Memory B cell (primary cell): ENCODE measurements at places on chromosomes 4 and X.
A peak's percentile ranks its signal among the peaks of the same experiment; 100 is the strongest.

GRCh38 chr4:40157436-40157835 is 39.4 kb upstream of the RHOH start:
- H3K4me3 ChIP-seq: no peak overlapping the region
- H3K27me3 ChIP-seq: no peaks in the 10 kb centered on the region
- H3K36me3 ChIP-seq: peaks cover 1% of the 10 kb centered on the region
- H3K27ac ChIP-seq: no peak overlapping the region
- peaks cover 3% of the 10 kb centered on the region for H3K4me1 ChIP-seq

DNA sequence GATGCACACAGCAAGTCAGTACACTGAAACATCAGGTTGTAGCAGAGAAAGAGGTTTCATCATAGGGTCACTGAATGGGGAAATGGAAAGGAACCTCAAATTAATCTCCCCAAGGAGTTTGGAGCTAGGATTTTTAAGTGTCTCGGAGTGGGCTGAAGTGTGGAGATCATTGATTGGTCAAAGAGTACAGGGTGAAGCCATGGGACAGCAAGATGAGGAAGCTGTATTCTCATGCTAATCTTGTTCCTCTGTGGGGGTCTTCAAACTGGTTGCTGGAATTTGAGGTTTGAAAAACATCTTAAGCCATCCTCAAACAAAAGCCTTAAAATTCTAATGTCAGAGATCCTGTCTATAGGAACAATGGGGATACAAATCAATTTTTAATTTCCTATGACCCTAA is 78.8 kb upstream of the TEX13A start:
- H3K27ac ChIP-seq: no peak overlapping the region
- H3K36me3 ChIP-seq: no peaks in the 10 kb centered on the region
- H3K27me3 ChIP-seq: no peaks in the 10 kb centered on the region
- no peak overlapping the region for H3K4me3 ChIP-seq
- H3K4me1 ChIP-seq: no peaks in the 10 kb centered on the region

DNA sequence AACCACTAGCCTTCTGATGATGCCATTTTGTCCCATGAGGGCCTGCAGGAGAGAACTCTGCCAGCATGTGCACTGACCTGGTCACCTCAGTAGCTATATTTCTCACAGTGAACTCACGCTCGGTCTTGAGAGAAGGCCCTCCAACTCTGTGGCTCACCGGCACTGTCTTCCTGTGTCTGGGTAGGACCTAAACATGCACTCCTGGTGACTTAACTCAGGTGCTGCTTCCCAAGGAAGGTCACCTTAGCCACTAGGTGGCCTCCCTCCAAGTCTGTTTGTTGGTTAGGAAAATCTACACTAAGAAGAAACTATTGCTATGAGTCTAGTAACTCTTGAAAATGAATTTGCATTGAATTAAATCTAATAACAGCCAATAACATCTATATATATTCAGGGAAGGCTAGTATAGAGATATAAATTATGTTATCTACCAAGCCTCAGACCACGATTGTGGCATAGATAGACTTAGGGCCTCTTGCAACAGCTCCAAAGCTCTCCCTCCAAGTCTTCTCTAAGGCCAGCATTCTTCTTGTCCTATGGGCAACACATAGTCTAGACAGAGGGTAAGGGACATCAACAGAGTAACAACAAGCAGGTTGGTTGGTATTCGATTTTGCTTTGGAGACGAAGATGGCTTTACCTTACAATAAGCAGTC is 24.7 kb downstream of the TLR10 start:
- no peak overlapping the region for H3K27ac ChIP-seq
- peaks cover 28% of the 10 kb centered on the region for H3K4me1 ChIP-seq
- no peak overlapping the region for H3K4me3 ChIP-seq
- no peaks in the 10 kb centered on the region for H3K36me3 ChIP-seq
- no peak for DNase-seq
- H3K27me3 ChIP-seq: no peaks in the 10 kb centered on the region

- H3K36me3 ChIP-seq: no peaks in the 10 kb centered on the region
- H3K27me3 ChIP-seq: no peaks in the 10 kb centered on the region
- peak; percentile 59 for DNase-seq
Observed at GRCh38 chr4:114603497-114603896, 4.9 kb downstream of the UGT8 start.

DNA sequence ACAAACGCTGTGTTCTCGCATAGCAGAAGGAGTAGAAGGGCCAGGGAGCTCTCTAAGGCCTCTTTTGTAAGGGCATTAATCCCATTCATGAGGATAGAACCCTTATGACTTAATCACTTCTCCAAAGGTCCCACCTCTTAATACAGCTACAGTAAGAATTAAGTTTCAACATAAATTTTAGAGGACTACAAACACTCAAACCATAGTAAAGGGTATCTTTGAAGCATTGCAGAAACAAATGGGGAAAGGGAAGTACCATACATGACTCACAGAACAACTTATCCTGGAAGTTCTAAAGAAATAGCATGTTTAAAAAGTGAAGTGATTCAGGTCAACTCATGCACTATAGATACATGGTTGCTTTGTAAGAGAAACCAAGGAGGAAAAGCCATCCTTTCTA is 680.8 kb downstream of the RPA4 start:
- no peak for DNase-seq
- H3K36me3 ChIP-seq: no peaks in the 10 kb centered on the region
- H3K27me3 ChIP-seq: no peaks in the 10 kb centered on the region
- no peak overlapping the region for H3K4me3 ChIP-seq
- H3K27ac ChIP-seq: peak overlapping the region; percentile 89

GRCh38 chr4:37953620-37954293 is 6.4 kb upstream of the PTTG2 start:
- H3K36me3 ChIP-seq: peaks cover 33% of the 10 kb centered on the region
- no peaks in the 10 kb centered on the region for H3K27me3 ChIP-seq
- DNase-seq: no peak
- no peak overlapping the region for H3K4me3 ChIP-seq
- H3K4me1 ChIP-seq: peaks cover 4% of the 10 kb centered on the region

- no peak overlapping the region for H3K4me3 ChIP-seq
- H3K27me3 ChIP-seq: no peaks in the 10 kb centered on the region
- H3K27ac ChIP-seq: no peak overlapping the region
- H3K4me1 ChIP-seq: no peaks in the 10 kb centered on the region
Observed at GRCh38 chr4:156512622-156513021, 459.0 kb downstream of the PDGFC start.

DNA sequence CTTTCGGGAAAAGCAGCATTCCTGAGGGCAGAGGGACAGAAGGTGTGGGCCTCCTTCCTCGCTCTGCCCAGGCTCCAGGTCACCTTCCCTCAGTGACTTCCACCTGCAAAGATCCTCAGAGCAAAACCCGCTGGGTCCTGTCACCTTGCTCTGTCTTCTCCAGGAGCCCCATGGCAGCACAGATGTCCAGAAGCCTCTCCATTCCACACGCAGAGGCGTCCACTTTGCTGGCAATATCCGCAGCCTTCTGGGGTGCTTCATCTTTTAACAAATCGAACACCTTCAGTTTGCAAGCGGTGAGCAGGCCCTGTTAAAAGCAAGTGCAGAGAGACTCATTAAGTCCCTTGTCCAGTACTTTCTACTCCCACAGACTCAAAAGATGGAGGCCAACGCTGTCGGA is 27.3 kb downstream of the ASMTL start:
- H3K27ac ChIP-seq: no peak overlapping the region
- no peaks in the 10 kb centered on the region for H3K27me3 ChIP-seq
- peaks cover 33% of the 10 kb centered on the region for H3K36me3 ChIP-seq
- H3K4me3 ChIP-seq: no peak overlapping the region
- DNase-seq: no peak

- peaks cover 2% of the 10 kb centered on the region for H3K27me3 ChIP-seq
- DNase-seq: no peak
- no peaks in the 10 kb centered on the region for H3K4me1 ChIP-seq
- no peak overlapping the region for H3K4me3 ChIP-seq
- H3K36me3 ChIP-seq: no peaks in the 10 kb centered on the region
Observed at GRCh38 chr4:99710681-99711345, 53.2 kb upstream of the C4orf54 start.

- no peaks in the 10 kb centered on the region for H3K36me3 ChIP-seq
- H3K4me1 ChIP-seq: no peaks in the 10 kb centered on the region
- H3K27me3 ChIP-seq: no peaks in the 10 kb centered on the region
- no peak overlapping the region for H3K4me3 ChIP-seq
- DNase-seq: no peak
- no peak overlapping the region for H3K27ac ChIP-seq
Observed at GRCh38 chr4:59647011-59647410, 1553.1 kb upstream of the ADGRL3 start.

GRCh38 chr4:100369871-100370270 is 148.0 kb downstream of the EMCN start:
- H3K27me3 ChIP-seq: peaks cover 1% of the 10 kb centered on the region
- DNase-seq: no peak
- no peak overlapping the region for H3K4me3 ChIP-seq
- H3K27ac ChIP-seq: no peak overlapping the region
- no peaks in the 10 kb centered on the region for H3K4me1 ChIP-seq

DNA sequence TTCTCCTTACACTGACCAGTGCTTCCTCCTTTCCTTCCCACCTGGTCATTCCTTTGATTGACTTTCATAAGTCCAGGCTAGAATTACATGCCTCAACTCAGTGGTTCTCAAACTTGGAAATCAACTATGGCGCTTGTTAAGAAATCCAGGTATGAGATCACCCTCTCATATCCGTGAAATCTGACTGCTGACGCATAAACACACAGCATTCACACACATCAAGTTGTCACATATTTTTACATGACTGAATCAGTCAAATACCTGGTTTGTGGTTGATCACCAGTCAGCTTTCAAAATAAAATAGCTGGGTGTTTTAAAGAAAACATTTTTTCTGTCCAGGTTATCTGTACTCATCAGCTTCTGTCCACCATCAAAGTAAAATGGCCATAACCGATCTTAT is 433.5 kb downstream of the AFF2 start:
- H3K36me3 ChIP-seq: no peaks in the 10 kb centered on the region
- DNase-seq: no peak
- H3K4me3 ChIP-seq: no peak overlapping the region
- no peaks in the 10 kb centered on the region for H3K4me1 ChIP-seq
- H3K27me3 ChIP-seq: no peaks in the 10 kb centered on the region

DNA sequence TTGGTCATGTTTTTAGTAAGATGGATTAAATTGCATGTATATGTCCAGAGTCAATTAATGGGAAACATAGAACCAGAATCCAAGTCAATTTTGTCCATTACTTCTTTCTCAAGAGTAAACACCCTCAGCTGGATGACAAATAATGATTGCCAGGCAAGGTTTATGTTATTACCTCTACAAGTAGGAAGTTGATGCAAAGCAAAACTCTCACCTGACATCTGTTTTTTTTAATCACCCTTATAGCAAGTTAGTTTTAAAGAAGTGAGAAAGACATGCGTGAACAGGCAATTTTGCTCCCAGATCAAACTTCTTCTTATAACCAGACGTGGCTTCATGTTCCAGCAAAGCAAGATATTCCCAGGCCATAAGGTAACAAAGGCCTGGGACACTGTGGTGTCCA is 348.5 kb upstream of the FTHL17 start:
- H3K27me3 ChIP-seq: no peaks in the 10 kb centered on the region
- no peaks in the 10 kb centered on the region for H3K4me1 ChIP-seq
- H3K27ac ChIP-seq: no peak overlapping the region
- DNase-seq: no peak
- H3K4me3 ChIP-seq: no peak overlapping the region

DNA sequence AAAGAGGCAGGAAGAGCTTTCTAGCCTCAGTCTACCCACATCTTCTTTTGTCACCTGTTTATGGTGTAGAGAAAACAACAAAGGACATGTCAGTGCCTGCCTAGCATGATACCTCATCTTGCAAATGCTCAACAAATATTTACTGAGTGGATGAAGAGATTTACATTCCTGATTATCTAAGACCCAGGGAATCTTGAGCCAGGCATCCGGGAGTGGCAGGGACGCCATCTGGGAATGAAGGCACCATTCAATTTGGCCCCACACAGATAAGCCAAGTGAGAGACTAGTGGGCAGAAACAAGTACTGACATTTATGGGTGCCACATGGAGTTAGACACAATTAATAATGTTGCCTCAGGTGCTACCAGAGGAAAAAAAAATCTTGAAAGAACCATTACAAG is 36.8 kb upstream of the CASK start:
- no peaks in the 10 kb centered on the region for H3K4me1 ChIP-seq
- H3K27me3 ChIP-seq: no peaks in the 10 kb centered on the region
- no peak overlapping the region for H3K4me3 ChIP-seq
- no peaks in the 10 kb centered on the region for H3K36me3 ChIP-seq

GRCh38 chr4:38082021-38082420 is 121.8 kb downstream of the PTTG2 start:
- no peaks in the 10 kb centered on the region for H3K27me3 ChIP-seq
- peaks cover 31% of the 10 kb centered on the region for H3K36me3 ChIP-seq
- DNase-seq: no peak
- H3K27ac ChIP-seq: no peak overlapping the region
- no peak overlapping the region for H3K4me3 ChIP-seq

GRCh38 chr4:76386566-76387305 is 34.2 kb downstream of the CCDC158 start:
- H3K27ac ChIP-seq: no peak overlapping the region
- no peaks in the 10 kb centered on the region for H3K4me1 ChIP-seq
- peaks cover 12% of the 10 kb centered on the region for H3K27me3 ChIP-seq
- no peak for DNase-seq
